T-cell (primary cell): ENCODE measurements at places on chromosomes 16 and 17. TPM values are rescaled to one million over a fixed set of nuclear protein-coding genes. Genes with fewer than 3 reads are reported as not detected.

GCGR gene
- not detected for total RNA-seq

BRIP1 gene
- 1.7 TPM for total RNA-seq

PRR35 gene
- not detected for total RNA-seq

MYLK3 gene
- not detected for total RNA-seq

ABCA10 gene
- total RNA-seq: 1.4 TPM

ARL5C gene
- not detected for total RNA-seq

TPSD1 gene
- total RNA-seq: 0.30 TPM

CD19 gene
- total RNA-seq: 11.9 TPM

ANKS4B gene
- not detected for total RNA-seq

NPIPB9 gene
- 6.6 TPM for total RNA-seq
